ENCODE measurements at places on chromosomes 2 and 18.

GRCh38 chr2:197131558-197131855 lies 179.1 kb downstream of the ANKRD44 start:
- no peak for DNase-seq

DNA sequence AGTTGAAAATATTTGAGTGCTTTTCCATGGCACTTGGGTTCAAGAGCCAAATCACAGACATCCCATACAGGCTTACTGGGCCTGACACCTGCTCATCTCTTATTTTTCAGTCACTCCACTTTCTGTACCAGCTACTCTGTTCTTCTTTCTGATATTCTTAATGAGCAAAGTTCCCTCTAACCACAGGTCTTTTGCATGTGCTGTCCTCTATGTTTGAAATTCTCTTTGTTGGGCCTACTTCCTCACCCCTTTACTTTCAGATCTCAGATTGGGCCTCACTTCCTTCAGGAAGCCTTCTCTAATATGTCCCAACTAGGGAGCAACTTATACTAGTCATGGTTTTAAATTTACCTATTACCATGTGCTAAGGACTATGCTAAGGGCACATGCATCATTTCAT lies 81.8 kb upstream of the RBMS1 start:
- DNase-seq = no peak

DNA sequence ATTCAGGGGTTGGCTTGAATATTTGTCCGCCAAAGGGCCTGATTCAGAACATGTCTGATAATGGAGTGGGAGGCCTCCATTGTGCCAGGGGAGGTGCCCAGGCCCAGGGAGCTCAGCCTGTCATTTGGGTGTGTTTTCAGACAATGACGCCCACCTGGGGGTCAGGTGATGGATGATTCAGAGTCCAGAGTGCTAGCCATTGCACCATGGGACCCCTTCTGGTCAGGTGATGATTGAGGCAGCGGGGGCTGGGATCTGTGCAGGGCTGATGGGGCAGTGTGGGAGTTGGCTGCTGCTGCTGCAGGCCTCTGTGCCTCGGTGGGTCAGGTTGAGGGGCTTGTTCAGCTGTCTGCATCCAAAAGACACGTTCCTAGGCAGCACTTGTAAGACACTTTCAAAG lies 8.3 kb upstream of the ARHGEF4 start:
- no peak for DNase-seq

- no peak for DNase-seq
Measured at GRCh38 chr2:235898766-235899165, 269.4 kb downstream of the GBX2 start.

DNA sequence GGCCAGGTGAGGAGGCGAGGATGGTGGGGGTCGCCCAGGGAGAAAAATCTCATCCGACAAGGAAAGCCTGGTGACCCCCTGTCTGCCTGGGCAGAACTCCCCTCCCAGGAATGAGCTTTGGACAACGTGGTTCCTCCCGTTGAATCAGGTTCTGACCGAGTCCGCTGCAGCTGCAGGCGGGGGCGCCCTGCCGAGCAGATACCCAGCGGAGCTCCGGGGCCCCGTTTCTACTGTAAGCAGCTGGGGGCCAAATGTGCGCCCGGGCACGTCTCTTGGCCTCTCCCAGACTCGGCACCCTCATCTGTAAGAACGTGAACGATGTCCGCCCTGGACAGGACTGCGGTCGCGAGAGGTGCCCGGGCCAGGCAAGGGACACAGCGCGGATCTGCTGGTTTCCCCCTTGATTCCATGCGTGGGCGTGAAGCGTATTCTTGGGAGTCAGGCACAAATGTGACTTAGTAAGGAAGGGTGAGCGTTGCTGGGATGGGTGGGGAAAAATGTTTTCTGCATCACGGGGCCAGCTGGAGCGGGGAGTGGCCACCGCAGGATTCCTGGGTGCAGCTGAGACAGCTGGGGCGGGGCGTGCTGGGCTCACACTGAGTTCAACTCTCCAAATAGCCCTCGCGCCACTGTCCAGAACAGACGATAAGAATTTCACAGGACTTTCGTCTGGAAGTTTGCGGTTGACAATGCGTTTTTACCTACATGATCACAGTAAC lies 20.2 kb upstream of the TUBB6 start:
- DNase-seq = peak; percentile 94

GRCh38 chr2:218839888-218840287 lies 8.3 kb upstream of the PRKAG3 start:
- DNase-seq = no peak

DNA sequence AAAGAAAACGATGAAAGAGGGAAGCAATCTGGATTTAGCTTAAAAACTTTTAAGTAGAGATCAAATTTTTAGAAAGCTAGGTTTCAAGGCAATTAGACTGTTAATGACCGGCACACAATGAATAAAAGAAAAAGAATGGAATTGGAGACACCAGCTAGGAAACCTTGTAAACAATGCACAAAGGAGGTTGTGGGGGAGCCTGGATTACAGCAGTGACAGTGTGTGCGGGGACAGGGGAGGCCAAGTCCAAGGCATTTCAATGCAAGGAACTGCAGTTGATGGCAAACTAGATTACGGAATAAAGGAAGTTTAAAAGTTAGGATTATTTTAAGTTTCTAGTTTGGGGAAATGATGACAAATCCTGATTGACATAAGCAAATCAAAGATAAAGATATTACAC lies 74.5 kb downstream of the DTNB start:
- DNase-seq = no peak

- DNase-seq = no peak
Measured at GRCh38 chr18:57331718-57332117, 20.6 kb upstream of the ST8SIA3 start.

GRCh38 chr2:53208815-53209214 lies 558.8 kb upstream of the CHAC2 start:
- DNase-seq = no peak

DNA sequence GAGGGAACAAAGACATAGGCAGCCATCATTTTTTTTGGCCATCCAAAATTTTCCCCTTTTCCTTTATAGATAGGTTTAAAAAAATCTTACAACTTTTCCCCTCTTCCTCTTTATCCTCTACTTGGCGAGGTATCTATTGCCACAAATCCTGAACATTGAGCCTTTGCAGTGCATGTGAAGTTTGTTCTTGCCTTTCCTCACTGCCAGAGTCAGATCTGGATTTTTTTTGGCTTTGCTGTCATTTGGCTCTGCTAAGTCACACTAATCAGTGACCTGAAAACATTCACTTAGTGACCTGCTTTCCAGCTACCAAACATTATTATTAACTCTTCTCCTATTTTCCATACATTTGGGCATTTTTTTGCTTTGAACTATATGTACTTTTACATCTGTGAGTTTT lies 249.2 kb upstream of the ZSWIM2 start:
- no peak for DNase-seq

DNA sequence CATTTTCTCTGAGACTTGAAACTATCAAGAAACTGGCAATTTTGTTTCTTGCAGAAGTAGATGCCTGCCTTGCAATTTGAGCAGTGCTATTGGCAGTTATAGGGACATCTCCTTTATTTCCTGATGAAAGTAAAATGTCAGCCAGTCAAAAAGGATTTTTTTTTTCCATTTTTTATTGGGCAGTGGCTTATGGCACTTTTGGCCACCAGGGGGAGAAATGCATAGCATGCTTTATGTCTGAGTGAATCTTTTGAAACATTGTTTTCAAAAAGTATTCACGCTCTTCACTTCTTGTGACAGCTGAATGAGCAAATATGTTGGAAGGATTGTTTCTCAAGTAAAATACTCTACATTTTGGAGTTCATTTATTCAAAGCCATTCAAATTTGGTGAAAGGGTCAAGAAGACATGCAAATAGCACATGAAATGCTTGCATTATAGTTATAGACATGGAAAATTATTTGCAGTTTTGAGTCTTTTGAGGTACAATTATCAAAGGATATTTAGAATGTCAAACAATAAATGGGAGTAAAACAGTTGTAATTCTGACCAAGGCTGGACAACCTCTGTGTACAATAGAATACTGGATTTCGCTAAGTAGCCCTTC lies 491.0 kb downstream of the CDH2 start:
- DNase-seq = peak; percentile 48

DNA sequence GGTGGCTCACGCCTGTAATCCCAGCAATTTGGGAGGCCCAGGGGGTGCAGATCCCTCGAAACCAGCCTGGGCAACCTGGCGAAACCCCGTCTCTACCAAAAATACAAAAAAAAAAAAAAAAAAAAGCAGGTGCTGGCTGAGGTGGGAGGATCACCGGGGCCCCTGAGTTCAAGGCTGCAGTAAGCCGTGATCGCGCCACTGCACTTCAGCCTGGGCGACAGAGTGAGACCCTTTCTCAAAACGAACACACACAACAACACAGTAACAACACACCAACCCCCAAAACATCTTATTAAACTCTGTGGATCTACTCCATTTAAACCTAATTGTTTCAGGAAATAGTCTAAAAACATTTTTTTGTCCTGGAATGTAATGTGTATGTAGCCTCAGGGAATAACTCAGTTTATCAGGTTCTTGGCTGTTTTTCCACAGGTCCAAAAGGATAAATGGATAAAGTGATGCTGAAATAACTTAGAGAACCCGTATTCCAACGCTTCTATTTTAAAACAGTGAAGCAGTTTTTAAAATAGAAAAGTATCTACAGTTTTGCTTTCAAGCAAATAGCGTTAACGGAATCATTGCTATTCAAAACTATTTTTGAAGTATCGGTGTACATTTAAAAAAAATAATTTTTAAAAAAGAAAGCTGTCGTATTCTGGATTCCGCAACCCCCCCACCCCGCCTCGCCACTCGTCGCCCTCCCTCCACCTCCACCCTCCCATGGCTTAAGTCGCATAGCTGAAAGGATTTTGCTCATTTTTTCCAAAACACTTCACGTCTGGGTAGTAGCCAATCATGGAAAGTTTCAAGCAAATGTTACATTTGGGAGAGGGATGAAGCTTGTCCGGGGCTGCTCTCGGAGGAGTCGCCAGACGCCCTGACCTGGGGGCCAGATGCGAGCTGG lies 895 bp upstream of the GLS start:
- DNase-seq = peak; percentile 7

GRCh38 chr2:26534098-26534864 lies 56.4 kb upstream of the OTOF start:
- DNase-seq = no peak

DNA sequence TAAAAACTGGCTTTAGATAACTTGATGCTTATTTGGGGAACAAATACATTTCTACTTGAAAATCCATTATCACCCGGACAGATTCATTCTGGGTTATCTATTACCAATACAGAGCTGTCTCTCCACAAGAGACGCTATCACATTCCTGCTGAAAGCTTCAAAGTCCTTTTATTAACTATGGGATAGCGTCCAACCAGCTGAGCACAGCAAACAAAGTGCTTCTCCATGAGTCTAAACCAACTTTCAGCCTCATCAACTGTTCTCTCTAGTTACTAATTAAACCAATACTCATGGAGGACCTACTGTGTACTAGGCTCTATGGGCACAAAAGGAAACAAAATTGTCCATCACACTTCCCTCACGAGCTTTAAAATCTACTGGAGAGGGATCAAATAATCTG lies 132.8 kb downstream of the L3MBTL4 start:
- no peak for DNase-seq

GRCh38 chr2:101516823-101517690 lies 42.1 kb upstream of the RFX8 start:
- peak; percentile 81 for DNase-seq

DNA sequence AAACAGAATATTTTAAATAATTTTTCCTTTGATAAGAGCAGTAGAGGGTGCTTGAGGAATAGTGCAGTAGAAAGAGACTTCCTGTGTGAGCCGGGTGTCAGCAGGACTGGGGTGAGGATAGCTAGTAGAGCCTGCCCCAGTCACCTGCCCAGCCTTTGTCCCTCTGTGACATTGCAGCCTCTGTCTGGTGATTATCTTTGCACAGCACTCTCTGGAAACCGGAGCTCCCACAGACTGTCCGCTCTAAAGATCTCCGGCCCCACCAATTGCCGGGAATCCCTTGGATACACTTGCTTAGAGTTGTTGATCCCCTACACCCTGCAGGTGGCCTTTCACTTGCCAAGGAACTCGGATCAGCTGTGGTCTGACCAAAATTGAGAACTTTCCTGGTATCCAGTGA lies 1081.3 kb upstream of the TMEFF2 start:
- no peak for DNase-seq

DNA sequence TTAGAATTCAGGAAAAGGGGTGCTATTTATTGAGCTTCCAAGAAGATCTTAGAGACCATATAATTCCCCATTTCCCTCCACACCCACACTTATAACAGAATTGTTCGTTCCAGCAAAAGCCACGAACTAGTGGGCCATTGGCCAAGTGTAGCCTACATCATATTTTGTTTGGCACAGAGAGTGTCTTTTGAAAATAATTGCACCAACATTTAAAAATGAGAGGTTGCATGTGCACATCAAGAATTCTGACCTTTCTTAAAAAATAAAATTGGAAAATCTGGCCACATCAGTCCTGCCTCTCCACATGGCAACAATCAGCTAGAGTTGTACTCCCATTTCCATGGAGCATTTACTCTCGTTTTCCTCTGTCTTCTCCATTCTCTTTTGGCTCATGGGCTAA lies 655.5 kb upstream of the FANCL start:
- peak; percentile 11 for DNase-seq

DNA sequence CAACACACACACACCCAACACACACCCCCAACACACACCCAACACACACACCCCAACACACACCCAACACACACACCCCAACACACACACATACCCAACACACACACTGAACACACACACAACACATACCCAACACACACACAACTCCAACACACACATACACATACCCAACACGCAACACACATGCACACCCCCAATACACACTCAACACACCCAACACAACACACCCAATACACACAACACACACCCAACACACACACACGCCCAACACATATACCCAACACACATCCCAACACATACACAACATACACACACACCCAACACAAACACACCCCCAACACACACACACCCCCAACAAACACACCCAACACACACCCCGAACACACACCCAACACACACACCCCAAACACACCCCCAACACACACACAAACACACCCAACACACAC lies 8.2 kb upstream of the STK25 start:
- DNase-seq = no peak

DNA sequence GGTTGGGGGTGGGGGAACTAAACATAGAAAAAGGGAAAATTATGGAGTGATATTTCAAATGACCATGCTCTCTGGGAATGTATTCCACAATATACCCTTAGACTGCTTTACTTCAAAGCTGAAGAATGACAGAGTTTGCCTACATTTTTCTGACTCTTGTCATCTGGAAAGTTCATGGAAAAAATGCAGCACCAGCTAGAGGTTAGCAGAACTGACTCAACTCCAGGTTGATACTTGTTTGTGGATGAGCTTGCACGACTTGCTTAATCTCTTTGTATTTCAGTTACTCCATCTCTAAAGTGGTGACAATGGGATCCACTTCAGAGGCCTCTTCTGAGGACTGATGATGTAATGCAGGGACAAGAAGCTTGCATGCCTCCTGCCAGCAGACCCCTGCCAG lies 824.0 kb upstream of the ID2 start:
- peak; percentile 72 for DNase-seq

Measured in GM03348 (cell line).